ENCODE measurements at places on chromosomes 13 and 19. TPM values are rescaled to one million over a fixed set of nuclear protein-coding genes. Genes with fewer than 3 reads are reported as not detected.

The TUBGCP3 gene
- total RNA-seq = 44.0 TPM

The KLHL1 gene
- total RNA-seq = not detected

The FCER2 gene
- not detected for total RNA-seq

The CRX gene
- total RNA-seq = not detected

The TPGS1 gene
- 24.7 TPM for total RNA-seq

The MUC16 gene
- not detected for total RNA-seq

The SOX1 gene
- total RNA-seq = not detected

The GIPC3 gene
- total RNA-seq = 7.1 TPM

The RFPL4AL1 gene
- total RNA-seq = not detected

The PABPC3 gene
- 0.18 TPM for total RNA-seq

The ZNF547 gene
- total RNA-seq = 3.2 TPM

The ALKBH7 gene
- 50.4 TPM for total RNA-seq

The LIN37 gene
- total RNA-seq = 11.3 TPM

The C5AR1 gene
- not detected for total RNA-seq

The ZNF749 gene
- total RNA-seq = 8.9 TPM

The CBARP gene
- total RNA-seq = 9.6 TPM

The SYNGR4 gene
- not detected for total RNA-seq

The ZNF534 gene
- not detected for total RNA-seq

The CPB2 gene
- total RNA-seq = not detected

The PSG11 gene
- total RNA-seq = not detected

The TMEM59L gene
- 0.25 TPM for total RNA-seq

The KLK15 gene
- not detected for total RNA-seq

The LILRA6 gene
- not detected for total RNA-seq

The GPR183 gene
- not detected for total RNA-seq

The CFAP97D2 gene
- total RNA-seq = not detected

The IGFL3 gene
- not detected for total RNA-seq

The IRGC gene
- not detected for total RNA-seq

The CNMD gene
- not detected for total RNA-seq

The RAB20 gene
- 1.3 TPM for total RNA-seq

The GPR12 gene
- total RNA-seq = not detected

The ZNF577 gene
- 3.2 TPM for total RNA-seq

The TUBB4A gene
- total RNA-seq = not detected

The ZNF154 gene
- 2.0 TPM for total RNA-seq

The ZNF681 gene
- total RNA-seq = 1.9 TPM

The LRRC63 gene
- total RNA-seq = not detected

The PSG1 gene
- total RNA-seq = not detected

The SETDB2 gene
- 5.4 TPM for total RNA-seq

The NCR1 gene
- total RNA-seq = not detected

Measured in endothelial cell of umbilical vein (primary cell).